ENCODE measurements at places on chromosomes 3 and 15.

- peak; percentile 54 for DNase-seq
These were observed 32.3 kb downstream of the VGLL4 start for GRCh38 chr3:11611341-11611799.

DNA sequence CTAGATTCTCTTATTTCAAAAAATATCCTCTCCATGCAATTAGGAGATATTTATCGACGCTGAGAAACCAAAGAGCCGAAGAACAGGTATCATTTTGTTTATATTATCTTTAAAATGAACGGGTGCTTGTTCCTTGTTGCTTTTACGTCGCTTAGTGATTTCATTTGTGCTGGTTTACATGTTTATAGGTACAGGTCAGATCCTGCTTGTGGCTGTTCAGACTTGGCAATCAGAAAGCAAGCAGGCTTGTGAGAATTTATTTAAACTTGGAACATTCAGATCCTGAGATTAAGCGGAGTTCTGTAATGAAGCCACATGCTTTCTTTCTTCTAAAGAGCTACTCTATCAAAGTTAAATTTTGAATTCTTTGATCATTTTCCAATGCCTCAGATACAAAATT is 43.0 kb upstream of the ATP2C1 start:
- DNase-seq = no peak

DNA sequence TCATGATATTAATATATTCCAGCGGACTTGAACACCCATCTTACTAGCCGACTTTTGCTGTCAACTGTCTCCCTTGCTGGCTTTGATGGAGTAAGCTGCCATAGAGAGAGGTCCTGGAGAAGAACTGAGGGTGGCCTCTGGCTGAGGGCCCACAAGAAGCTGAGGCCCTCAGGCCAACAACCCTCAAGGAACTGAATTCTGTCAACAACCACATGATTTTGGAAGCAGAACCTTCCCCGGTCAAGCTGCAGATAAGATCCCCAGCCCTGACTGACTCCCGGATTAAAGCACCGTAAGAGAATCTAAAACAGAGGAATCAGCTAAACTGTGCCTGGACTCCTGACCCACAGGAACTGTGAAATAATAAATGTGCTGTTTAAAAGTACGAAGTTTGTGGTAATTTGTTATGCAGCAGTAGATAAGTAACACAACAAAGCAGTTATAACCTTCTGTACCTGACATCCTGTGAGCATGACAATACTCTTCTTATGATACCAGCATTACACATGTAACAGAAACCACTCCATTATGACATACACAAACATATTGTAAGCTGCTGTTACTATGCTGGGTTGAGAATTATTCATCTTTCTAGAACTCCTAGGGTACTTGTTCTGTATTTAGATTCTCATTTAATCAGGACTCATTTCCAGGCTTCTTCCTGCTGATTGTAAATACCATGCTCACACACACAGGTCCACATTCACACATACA is 66.2 kb downstream of the HES1 start:
- DNase-seq = no peak

GRCh38 chr3:40768536-40768935 is 243.8 kb downstream of the ZNF621 start:
- DNase-seq = no peak

DNA sequence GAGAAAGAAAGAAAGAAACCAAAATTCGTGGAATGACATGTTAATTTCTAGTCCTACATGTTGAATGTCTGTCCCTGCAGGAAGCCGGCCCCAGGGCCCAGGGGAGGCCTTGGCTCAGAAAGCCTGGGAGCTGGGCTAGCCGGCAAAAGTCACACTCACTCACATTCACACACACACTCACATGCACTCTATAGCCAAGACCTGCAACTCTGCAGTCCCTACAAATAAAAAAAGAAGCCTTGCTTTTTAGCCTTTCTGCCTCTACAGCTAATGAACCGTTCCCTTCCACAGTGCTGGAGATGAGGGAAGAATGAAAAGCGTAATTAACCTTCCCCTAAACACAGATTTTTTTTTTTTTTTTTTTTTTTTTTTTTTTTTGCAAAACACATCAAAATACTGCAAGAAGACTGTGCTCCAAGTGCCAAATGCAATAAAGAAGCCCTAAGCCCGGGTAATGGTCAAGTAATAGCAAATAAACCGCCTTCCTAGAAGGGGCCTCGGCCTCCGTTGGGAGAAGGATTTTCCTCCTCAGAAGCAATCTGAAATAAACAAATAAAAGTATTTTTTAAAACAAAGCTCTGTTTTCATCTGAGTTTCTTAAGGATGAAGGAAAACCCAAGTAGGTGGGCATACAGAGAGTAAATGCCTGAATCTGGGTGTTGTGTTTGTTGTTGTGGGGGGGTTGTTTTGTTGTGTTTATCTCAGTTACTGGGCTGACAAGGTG is 4.3 kb downstream of the MECOM start:
- DNase-seq = no peak

GRCh38 chr3:157063926-157064325 is 96.0 kb downstream of the CCNL1 start:
- DNase-seq = peak; percentile 74

- DNase-seq = no peak
These were observed 848.6 kb downstream of the PDCD6IP start for GRCh38 chr3:34646911-34647460.

DNA sequence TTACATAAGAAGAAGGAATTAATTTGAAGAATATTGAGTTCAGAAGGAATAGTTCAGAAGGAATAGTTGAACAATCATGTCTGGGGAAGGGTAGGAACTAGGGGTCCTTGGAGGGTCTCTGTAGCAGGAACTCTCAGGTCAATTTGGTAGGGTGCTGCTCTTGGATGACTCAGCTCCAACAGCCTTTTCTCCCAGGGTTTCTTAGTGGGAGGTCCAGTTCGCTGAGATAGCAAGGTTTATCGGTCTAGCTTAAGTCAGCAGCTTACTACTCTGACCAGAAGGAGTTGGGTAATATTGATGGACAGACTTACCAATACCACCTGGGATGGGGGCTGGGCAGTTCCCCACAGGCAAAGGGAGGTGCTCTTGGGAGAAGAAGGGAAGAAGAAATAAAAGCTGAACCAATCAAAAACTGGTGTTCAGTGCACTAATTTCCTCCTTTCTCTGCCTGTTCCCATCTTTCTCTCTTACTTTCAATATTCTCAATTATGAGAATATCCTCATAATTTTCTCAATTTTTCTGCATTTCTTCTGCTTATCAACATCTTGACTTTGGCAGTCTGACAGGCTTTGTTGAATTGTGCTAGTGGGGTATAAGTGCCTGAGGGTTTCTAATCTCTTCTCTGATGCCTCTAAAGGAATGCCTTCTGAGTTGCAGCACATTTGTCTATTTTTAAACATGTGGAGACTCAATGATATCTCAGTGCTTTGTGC is 14.4 kb upstream of the MITF start:
- no peak for DNase-seq

DNA sequence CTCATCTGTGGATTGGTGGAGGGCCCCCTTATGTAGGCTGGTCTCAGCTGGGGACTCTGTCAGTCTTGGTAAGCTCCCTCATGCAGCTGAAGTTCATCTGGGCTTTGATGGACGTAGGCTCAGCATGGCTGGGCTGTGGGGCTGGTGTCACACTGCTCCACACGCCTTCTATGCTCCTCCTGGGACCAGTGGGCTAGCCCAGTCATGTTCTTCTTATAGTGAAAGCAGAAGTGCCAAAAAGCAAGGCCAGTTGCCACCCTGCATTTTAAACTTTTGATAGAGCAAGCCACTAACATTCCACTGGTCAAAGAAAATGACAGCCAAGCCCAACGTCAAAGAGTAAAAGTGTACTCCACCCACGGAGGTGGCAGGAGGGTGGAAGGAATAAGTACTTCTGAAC is 165.5 kb downstream of the MEX3B start:
- no peak for DNase-seq
